Stimulated activated CD4-positive, alpha-beta T cell treated with anti-CD3 and anti-CD28 coated beads, Interleukin-15, amount 100 ng/mL, for 1 hour (primary cell): ENCODE measurements at places on chromosomes 2 and 18.

GRCh38 chr2:9032536-9033255 lies 29.2 kb upstream of the MBOAT2 start:
- no peak for DNase-seq

DNA sequence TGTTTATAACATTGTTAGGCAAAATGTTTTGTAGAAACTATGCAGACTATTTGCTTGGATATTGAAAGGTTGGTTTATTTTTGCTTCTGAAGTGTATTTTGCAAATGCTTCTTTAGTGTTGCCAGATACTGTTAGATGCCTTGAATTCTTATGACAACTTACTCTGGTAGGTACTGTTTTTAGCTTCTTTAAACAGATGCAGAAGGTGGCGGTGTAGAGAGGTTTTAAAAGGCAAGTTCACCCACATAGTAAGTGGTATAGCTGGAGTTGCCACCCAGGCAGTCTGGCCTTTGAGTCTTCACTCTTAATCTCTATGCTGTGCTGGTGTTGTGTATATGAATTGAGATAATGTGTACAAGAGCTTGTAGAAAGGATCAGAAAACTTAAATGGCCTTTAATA lies 3.6 kb downstream of the PCYOX1 start:
- DNase-seq, result no peak

GRCh38 chr2:190408538-190409271 lies 550 bp downstream of the MFSD6 start:
- peak; percentile 49 for DNase-seq

GRCh38 chr2:38668092-38668491 lies 2.2 kb downstream of the GALM start:
- no peak for DNase-seq

DNA sequence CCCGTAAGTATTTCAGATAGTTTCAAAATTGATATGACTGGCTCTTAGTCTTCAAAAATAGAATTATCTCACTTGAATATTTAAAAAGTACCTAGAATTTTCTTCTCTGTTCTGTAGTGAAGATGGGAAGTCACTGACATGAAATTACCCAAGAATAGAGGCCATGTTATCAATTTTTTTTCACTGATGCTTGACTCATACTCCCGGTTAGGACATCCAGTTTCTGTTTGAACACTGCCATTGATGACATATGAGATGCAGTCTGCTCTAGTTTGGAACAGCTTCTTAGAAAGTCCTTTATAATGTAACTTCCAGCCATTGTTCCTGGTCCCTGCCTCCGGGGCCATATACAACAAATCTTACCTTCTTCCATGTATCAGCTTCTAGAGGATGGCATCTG lies 26.0 kb downstream of the MAP3K20 start:
- no peak for DNase-seq
